ENCODE measurements at places on chromosomes 3 and 15.

DNA sequence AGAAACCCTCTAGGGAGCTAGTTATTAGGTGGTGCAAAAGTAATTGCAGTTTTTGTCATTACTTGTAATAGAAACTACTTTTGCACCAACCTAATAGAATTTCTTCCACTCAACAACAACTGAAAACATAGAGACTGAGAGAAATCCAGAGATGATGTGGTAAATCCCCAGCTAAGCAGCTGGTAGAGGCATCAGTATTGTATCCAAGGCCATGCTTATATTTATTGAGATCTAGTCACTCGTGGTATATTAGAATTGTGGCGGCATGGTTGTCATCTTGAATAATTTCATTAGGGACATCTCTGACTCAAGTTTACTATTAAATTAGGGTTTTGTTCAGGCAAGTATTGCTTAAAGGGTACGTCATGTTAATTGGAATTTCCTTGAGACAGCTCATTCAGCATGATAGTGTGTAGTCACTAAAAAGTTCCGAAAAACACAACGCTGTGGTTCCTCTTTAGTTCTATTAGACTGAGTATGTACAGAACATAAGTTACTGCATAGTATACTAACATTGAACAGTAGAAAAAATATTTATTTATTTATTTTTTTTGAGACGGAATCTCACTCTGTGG, 35.3 kb downstream of the PAK2 start:
- DNase-seq = no peak

GRCh38 chr3:132641837-132642538, 17.6 kb downstream of the ACAD11 start:
- no peak for DNase-seq

DNA sequence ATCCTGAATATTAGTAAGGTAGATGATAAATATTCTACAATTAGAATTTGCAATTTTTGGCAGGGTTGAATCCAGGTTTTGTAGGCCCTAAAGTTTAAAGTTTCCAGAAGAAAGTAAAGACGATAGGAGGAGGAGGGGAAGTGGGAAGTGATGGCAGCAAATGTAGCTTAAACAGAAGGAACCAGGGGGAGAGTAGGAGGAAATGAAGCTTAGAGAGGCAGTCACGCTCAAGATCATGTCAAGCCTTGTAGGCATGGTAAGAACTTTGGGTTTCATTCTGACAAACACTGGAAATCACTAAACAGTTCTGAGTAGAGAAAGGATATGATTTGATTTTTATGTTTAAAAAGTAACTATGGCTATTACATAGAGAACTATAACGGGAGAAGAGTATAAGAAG, 63.9 kb downstream of the NR2E3 start:
- no peak for DNase-seq

DNA sequence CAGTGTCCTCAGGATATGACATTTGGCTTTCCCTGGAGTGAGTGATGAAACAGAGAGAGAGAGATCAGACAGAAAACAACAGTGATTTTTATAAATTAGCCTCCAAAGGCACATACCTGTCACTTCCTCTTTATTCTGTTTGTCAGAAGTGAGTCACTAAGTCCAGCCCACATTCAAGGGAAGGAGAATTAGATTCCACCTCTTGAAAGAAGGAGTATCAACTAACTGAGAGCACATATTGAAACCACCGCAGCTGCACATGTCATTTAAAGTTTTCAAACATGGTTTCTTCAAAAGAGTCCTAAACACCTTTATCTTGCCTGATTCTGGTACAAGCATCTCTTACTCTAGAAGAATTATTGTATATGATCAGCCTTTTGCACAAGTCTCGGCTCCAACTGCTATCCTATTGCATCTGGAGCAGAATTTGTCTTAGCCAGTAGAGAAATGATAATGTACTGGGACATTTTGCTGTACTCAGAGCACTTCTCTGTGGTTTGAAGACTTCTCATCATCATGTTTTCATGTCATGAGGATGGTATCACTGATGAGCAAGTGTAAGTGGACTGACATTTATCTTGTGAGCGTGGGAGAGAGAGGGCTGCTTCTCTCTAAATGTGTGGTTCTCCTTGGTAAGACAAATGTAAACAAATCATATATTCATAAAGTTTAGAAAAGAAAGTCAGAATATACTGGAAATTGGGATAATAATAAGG, 338.9 kb upstream of the CFAP20DC start:
- DNase-seq = no peak

DNA sequence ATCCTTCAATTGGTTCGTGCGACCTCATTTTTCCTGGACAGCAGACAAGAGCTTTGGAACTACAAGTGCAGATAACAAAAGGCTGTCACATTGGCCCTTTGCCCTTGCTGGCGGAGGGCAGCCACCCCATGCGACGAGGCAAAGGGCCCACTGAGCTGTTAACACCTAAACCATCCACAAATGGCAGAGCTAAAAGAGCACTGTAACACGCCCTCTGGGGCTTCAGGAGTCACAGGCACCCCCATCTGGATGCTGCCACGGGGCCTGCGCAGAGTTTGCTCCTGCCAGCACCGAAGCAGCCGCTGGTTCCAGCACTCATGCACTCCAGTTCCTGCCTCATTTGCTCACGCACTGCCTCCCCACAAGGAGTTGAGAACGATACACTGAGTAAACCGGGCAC, 524.9 kb downstream of the ZNF385D start:
- no peak for DNase-seq

- no peak for DNase-seq
Measured at GRCh38 chr3:132838477-132838876, 116.3 kb upstream of the NPHP3 start.

- DNase-seq = no peak
Measured at GRCh38 chr3:58025837-58026569, 17.8 kb downstream of the FLNB start.

DNA sequence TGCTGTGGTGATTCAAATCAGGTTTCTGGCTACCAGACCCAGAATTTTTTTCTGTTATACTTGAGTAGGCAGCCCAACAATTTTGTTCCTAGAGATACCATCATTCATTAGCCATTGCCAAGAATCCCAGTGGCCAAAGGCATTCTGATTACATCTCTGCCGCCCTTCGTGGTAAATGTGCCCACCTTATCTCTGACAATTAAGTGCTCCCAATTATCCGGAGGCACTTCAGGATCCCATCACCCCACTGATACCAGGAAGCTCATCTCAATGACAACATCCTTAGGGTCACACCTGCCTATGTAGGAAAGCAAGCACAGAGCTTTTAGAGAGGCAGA, 43.2 kb upstream of the RPL35A start:
- no peak for DNase-seq
